ENCODE measurements at places on chromosomes 6 and 20.

- no peak for DNase-seq
These were observed 61.3 kb downstream of the EFCAB8 start for GRCh38 chr20:32920066-32920465.

DNA sequence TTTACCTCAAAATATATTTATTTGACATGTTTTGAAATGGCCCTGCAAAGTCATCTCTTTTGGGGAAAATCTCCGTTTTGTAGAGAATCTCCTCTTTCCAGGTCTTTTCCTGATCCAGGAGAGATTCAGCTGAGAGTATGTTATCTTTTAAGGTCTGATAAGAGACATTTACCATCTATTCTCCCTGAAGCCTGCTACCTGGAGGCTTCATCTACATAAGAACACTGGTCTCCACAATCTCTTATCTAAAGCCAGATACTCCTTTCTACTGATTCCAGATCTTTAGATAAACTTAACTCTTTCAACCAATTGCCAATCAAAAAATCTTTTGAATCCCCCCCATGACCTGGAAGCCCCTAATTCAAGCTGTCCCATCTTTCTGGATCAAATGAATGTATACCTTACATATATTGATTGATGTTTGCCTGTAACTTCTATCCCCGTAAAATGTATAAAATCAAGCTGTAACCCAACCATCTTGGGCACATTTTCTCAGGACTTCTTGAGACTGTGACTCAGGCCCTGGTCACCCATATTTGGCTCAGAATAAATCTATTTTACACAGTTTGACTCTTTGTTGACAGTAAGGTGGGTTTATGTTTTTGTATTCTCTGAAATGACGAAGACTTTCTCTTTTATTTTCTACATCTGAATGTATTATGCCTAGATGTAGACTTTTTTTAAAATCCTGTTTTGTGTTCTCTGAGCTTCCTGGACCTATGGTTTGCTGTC, 95.5 kb downstream of the ECT2L start:
- no peak for DNase-seq

- DNase-seq: no peak
These were observed 71.8 kb downstream of the ASCC3 start for GRCh38 chr6:100809346-100809745.

DNA sequence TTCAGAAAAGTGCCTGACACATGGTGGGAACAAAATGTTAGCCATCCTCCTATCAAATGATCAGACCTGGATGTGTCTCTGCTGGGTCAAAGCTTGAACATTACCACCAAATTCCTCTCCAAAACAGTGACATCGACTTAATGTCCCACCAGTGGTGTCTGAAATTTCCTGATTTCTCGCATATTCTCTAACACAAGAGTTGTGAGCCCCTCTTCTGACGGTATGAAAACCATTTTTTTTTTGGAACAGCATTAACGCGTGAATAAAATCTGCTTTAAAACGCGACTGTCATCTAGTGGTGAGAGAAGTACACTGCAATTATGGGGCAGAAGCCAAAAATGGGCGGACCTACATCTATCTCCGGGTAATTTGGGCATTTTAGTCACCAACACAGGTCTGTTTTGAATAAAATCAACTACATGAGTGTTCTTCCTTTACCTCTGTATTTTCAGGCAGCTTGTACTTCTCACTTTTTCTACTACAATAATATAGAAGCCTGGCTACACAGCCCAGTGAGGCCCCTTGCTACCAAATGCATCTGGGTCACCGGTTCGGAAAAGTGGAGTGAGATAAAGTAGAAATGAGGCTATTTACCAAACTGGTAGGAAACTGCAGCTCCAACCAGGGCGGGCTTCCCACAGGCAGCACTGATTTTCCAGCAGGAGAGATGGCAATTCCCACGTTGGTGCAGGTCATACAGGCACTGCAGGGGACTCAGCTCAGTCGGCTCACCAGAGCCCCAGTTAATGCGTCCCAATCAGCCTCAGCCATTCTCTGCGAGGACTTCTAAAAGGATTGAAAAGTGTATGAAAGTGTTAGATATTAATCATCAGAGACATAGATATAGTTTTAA, 27.4 kb downstream of the MGME1 start:
- DNase-seq: peak; percentile 31

DNA sequence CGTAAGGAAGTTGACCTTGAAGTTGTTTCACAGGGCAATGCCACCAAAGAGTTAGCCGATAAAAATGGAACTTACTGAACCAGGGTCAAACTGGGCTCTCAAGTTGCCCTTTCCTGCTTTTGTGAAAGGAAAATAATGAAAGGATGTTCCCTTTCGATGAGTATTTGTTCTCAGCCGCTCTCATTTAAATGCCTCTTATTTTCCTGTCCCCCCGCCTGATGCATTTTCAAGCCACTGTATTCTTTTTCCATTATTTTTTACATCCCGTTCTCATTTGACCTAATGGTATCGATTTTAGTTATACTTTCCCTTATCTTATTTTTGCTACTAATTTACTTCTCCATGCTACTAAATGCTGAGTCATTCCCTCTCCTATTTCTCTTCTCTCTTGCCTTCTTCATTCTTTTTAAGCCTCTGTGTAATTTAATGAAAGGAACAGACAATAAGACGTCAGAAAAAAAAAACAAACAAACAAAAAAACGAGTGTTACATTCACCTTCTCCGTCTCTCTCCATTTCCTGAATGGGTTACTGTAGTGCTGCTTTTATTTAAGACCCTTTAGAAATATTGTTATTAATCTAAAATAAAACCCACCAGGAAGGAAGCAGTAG, 655 bp upstream of the NDUFAF4 start:
- no peak for DNase-seq

DNA sequence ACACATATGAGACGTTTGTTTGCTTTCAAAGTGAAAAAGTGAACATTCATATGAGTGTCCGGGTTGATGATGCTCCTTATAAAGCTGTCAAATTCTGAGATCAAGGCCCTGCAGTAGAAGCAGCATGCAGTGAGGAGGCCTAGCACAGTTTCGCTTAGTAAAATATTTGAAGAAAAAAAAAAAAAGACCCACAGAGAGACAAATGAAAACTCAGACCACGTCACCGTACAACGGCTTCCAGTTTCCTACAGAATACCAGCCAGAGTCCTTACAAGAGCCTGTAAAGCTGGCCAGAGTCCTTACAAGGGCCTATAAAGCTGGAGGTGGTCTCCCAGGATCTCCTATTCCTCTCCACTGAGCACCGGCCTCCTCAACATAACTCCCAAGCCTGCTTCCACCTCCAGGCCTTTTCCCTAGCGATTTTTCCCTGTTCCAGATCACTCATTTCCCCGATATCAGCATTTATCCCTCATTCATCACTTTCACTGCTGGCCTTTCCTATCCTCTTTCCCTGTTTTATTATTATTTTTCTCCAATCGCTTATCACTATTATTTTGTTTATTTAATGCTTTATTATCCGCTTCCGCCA, 1.5 kb upstream of the HMGN4 start:
- no peak for DNase-seq

DNA sequence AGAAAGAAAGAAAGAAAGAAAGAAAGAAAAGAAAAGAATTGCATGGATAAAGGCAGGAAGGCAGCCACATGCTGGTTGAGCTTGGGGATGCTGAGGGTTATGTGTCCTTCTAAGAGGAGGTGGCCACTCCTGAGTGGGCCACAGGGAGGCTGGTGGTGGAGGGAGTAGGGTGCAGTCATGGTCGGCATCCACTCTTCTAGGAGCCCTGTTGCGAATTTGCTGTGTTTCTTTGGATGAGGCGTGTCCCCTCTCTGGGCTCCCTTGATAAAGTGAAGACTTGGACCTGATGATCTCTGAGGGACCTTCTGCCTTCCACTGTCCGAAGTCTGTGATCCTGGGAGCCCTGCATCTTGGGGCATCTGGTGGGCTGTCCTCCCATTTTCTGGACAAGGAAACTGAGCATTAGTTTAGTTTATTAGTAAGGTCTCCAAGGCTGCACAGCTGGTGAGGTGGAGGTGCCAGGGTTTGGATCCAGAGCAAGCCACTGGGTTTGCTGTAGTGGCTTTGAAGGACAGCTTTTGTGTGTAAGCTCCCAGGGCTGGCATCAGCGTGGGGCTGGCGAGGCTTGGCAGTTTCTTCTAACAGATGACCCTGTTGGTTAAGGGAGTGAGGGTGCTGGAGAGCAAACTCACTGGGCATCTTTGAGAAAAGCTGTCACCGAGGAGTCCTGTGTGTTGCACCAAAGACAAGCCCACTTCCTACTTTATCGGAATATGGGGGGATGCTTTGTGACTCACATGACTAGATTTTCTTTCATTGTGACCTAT, 4.3 kb downstream of the DLGAP4 start:
- no peak for DNase-seq

DNA sequence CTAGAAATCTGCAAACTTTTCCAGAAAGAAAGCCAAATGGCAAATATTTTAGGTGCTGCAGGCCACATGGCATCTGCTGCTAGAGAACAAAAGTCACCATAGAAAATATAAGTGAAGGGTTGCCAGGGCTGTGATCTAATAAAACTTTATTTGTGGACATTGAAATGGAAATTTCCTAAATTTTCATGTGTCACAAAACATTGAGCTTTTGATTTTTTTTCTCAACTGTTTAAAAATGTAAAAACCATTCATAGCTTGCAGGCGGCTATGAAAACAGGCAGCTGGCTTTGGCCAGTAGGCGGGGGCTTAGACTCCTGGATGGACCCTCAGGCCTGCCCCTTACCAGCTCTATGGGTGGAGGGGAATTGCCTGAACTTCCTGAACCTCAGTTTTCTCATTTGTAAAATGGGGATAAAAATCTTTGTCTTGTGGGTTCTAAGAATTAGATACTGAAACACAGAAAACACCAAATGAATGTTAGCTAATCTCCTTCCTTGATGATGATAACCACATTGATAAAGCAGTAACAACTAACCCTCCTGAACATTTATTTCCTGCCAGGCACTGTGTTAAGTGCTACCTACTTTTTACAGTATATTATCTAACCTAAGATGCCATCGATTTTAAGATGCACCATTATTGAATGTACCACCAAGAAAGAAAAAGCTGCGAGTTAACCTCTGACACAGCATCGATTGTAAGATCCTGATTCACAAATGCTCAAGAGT, 85.5 kb downstream of the SLC22A23 start:
- DNase-seq: no peak

DNA sequence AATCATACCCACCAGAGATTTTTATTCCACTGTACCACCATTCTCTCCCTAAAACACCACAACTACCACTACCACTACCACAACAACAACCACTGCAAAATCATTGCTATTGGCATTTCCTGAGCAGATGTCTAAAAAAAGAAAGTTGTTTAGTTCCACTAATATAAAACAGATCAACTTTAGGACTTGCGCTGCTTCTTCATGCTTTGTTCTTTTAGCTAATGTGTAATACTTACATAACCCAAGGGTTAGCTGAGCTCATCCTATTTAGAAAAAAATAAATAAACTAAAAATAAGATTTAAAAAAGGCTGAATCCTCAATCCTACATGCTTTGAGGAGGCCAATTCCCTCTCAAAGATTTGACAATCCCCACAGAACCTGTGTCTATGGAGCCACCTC, 11.4 kb downstream of the IYD start:
- no peak for DNase-seq

- DNase-seq: no peak
These were observed 207.4 kb upstream of the RAB32 start for GRCh38 chr6:146336191-146336590.

- DNase-seq: no peak
These were observed 134.7 kb downstream of the BTBD9 start for GRCh38 chr6:38504996-38505395.

- DNase-seq: no peak
These were observed 340.4 kb downstream of the CDC5L start for GRCh38 chr6:44727651-44728630.

DNA sequence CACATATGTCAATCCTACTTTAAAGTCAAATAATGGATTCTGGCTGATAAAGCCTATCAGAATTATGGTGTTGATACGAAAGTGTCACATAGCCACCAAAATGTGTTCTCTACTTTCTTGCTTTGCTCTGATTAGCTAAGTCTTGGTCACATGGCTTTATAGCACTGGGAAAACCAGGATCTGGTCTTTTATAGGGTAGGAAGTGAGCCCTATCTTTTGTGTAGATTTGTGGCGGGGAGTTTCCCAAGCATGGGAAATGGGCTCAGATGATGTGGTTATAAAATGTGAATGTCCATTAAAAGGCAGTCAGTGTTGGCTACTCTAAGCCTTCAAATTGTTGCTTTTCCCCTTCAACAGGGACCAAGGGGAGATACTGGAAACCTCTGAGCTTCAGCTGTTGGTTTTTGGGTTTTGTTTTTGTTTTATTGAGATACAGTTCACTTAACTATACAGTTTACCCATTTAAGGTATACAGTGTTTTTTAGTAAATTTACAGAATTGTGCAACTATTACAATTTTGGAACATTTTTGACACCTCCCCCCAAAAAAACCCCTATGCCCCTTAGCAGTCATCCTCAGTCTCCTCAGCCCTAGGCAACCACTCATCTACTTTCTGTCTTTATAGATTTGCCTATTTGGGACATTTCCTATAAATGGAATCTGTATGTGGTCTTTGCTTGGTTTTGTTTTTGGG, 12.2 kb downstream of the RRP36 start:
- no peak for DNase-seq

GRCh38 chr6:40293460-40294185, 293.5 kb downstream of the LRFN2 start:
- DNase-seq: no peak

GRCh38 chr6:22917344-22917743, 348.0 kb downstream of the HDGFL1 start:
- DNase-seq: no peak
